ENCODE measurements at places on chromosomes 7 and 10.

DNA sequence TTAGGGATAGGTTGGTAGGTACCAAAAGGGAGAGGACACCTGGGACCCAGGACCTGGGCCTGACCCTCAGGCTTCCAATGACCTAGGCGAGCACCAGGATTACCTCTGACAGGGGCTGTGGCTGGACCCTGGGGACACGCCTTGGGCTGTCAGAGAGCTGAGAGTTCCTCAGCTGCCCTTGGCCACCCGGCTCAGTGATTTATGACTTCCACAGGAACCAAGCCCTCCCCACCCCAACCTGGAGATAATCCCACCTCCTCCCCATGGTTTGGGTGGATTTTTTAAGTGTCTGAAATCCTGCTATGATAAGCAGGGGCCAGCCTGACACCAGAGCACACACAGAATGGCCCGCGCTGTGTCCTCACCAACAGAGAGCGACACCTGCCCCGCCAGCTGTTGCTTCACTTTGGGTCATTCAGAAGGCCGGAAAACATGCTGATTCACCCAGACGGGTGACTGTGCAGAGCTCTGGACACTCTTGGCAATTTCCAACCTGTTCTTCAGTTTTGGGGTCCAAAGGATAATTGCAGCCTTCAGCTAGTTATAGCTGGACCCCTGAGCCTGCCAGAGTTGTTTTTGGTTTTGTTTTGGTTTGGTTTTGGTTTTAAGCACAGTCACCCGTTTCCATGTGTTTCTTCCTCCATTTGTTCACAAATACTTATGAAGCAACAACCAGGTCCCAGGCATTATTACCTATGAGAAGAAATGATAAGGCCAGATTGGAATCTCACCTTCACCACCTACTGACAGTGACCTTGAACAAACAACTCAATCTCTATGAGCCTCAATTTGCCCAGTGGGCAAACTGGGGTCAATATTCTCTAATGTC, 78.2 kb downstream of the RAB11FIP2 start:
- no peak for DNase-seq

DNA sequence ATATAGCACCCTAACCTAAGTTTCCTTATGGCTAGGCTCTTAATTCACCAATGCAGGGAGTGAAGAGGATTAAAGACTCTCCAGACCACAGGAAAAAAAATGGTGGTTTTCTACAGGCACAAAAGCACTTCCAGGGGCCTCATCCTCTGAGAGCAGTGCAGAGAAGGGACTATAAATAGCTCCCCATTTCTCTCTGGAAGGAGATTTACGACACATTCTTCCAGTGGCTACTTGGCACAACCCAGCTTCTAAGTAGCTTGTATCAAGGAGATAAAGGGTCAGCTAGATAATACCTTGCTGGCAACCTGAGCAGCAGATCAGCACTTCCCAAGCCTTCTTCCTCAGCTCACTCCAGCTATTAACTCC, 73.5 kb downstream of the CRPPA start:
- DNase-seq: no peak

DNA sequence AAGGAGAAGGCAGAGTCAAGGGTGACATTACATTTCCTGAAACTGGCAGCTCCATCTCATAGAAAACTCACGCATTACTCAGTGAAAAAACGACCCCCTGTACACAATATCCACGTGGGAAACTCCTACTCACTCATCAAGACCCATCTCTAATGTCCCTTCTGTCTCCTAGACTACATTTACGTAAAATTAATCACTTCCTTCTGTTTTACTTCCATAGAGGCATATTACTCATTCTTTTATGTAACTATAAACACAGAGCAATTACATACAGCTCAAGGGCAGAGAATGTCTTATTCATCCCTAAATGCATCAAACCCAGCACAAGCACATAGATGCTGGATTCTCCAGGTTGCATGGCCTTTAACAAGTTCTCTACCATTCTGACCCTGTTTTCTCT, 281.8 kb downstream of the KCNMA1 start:
- no peak for DNase-seq

GRCh38 chr7:18177815-18178660, 150.4 kb upstream of the PRPS1L1 start:
- no peak for DNase-seq

- peak; percentile 51 for DNase-seq
These were observed 79.3 kb downstream of the GRID1 start for GRCh38 chr10:86287110-86287793.

DNA sequence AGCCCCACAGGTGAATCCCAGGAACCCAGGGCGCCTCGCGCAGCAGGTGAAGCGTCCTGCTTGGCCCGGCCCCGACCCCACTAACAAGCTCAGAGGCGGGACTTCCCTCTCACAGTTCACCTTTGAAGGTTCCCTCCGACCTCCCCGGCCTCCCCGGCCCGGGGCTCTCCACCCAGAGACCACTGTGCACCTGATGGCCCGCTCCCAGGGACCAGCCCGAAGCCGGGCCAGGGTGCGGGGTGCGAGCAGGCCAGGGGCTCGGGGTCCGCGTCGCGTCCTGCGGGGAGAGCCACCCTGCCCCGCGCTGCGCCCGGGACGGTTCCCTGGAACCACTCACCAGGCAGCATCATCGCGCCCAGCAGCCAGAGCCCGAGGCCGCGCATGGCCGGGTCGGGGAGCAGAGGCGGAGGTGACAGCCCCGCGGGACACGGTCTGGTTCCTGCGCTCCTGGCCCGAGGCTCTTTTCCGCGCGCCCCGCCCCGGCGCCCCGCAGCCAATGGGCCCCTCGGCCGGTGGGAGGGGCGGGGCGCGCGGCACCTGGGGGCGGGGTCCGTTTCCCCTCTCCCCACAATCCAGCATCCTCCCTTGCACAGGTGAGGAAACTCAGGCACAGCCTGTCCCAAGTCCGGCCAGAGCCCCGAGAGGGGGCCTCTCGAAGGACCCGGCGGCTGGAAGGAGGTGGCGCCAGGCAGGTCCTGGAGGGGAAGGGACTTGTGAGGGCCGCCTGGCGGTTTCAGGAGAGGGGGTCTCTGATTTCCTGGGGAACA, at the start of gene ADAM8:
ADAM8 (minus strand) TSS at position 434 of the 767 bp plus-strand sequence; CDS start at position 383, 51 bp downstream.
- DNase-seq: no peak

- no peak for DNase-seq
These were observed 169.6 kb downstream of the EVX1 start for GRCh38 chr7:27412164-27412563.

DNA sequence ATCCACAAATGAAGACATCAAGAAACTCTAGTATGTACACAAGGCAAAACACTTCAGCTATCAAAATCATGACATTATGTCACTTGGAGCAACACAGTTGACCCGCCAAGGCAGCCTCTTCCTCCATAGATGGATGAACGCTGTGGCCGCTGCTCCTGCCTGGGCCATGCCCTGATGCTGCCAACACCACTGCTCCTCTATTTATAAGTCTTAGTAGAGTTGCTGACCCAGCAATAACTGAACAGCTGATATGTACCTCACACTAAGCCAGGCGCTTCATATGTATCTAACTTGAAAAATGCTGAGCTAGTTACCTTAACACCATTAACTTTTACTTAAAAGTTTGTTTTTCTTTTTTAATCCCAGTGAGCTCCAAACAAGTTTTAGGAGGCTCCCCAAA, 131.9 kb downstream of the LYZL1 start:
- DNase-seq: no peak

DNA sequence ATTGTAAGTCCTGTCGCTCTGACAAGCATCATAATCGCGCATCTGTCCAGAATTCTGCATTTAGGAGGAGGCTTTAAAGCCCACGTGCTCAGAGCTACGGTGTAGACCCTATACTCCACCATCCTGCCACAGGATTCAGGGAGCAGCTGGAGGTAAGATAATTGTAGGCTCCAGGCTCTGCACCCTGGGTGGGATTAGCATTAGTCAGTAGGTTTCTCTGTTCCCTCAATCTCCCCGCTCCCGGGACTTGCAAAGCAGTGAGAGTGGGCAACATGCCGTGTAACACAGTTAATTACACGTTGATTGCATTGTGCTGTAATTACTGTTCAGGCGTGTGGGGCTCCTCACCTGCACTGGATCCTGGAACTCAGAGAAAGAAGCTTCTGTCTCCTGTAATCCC, 89.3 kb upstream of the CUX1 start:
- no peak for DNase-seq

DNA sequence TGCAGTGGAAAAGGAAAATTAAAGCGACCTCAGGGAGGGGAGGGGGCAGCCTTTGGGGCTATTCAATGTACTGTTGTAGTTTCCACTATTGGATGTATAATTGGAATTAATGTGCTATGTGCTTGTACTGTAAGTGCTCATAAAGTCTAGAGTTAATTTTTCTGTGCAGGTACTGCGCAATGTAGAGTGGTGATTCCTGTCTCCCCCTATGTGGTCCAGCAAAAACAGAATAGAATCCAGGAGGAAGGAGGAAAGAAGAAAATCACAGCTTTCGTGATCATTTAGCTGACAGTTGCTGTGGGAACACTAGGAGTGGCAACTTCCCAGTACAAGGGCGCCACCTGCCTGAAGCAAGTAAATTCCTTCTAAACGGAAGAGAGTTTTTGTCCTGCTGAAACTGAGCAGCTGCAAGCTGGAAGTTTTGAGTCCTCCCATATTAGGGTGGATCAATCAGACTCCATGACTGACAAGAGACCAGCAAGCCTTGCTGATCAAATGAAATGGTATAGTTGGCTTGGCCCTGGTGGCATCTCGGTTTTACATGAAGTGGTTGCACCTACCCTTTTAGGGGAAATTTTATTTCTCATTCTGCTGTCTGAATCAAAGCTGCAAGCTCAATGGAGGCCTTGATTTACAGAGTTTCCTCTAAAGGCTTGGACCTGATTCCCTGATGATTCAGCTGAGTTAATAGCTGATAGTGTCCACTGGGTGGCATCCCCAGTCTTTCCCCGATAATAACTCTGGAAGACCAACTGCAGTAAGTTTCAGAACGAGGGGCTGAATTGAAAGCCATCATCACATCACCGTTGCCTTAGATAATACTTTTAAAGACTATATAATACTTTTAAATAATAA, 299.8 kb downstream of the HGF start:
- DNase-seq: peak; percentile 65

DNA sequence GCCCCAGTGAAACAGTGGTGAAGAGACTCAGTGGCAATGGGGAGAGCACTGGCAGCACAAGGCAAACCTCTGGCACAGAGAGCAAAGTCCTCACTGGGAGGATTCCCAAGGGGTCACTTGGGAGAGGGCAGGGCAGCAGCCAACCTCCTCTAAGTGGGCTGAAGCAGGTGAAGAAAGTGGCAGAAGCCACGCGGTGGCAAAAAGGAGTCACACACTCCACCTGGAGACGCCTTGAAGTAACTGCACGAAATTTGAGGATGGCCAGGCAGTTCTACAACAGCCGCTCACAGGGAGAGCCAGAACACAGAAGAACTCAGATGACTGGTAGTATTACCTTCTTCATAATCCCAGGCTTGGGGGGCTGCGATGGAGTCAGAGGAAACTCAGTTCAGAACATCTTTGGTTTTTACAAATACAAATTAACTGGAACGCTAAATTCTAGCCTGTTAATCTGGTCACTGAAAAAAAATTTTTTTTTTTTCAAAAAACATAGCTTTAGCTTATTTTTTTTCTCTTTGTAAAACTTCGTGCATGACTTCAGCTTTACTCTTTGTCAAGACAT, 574 bp upstream of the IL6 start:
- DNase-seq: peak; percentile 62

- DNase-seq: no peak
These were observed 145.2 kb upstream of the GDF10 start for GRCh38 chr10:47154762-47155161.

DNA sequence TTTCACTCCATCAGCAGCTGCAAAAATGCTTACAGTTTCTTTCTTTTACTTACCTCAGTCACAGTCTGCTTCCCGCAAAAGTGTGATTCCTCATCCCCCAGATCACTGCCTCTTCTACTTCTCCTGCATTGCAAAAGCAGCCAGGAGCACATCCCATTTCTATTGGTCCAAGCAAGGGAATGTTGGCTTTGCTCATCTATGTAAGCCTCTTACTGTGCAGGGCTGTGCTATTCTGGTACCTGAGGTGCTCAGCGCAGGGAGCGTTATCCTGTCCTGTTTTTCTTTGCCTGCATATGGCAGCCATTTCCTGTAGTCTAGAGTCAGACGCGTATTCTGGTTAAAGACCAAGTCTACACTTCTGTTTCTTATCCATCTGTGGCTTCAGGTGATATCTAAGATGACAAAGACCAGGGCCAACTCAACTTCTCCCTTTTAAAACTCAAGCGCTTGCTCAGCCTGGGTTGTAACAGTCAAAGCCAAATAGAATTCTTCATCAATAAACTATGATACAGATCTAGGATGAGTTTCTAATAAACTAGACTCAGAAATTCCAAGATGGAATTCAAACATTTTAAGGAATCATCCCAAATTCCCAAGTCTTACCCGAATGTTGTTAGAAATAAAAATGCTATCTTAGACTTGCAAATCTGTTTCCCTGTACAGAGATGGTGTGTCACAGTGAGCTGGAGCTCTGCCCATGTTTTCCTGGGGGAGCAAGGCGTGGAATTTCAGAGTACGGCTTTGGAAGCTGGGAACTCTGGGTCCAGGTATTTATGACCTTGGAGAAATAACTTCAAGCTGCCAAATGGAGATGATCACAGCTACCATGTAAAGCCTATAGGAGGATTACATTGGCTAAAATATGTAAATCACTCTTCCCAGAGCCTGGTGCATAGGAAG, 6.1 kb upstream of the RBM17 start:
- DNase-seq: no peak

- DNase-seq: no peak
These were observed 130.4 kb upstream of the GHITM start for GRCh38 chr10:84008878-84009277.

Measured in right atrium auricular region (tissue), 2 donors.